ENCODE measurements at places on chromosomes 2 and 18. TPM values are rescaled to one million over a fixed set of nuclear protein-coding genes. Genes with fewer than 3 reads are reported as not detected.

The OSBPL1A gene
- 33.3 TPM for total RNA-seq

The AQP12B gene
- total RNA-seq: not detected

The SLC8A1 gene
- total RNA-seq: 50.4 TPM

DNA sequence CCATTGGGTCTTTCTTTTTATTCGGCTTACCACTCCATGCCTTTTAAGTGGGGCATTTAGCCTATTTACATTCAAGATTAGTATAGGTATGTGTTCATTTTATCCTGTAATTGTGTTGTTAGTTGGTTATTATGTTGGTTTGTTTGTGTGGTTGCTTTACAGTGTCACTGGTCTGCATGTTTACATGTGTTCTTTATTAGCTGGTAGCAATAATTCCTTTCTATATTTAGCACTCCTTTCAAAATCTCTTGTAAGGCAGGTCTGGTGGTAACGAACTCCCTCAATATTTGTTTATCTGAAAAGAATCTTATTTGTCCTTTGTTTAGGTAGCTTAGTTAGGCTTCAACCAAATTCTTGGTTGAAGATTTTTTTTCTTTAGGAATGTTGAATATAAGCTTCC is 68.7 kb upstream of the XDH start:
- no peaks in the 10 kb centered on the region for H3K4me1 ChIP-seq
- no peak overlapping the region for H3K4me3 ChIP-seq
- peaks cover 9% of the 10 kb centered on the region for H3K27me3 ChIP-seq

DNA sequence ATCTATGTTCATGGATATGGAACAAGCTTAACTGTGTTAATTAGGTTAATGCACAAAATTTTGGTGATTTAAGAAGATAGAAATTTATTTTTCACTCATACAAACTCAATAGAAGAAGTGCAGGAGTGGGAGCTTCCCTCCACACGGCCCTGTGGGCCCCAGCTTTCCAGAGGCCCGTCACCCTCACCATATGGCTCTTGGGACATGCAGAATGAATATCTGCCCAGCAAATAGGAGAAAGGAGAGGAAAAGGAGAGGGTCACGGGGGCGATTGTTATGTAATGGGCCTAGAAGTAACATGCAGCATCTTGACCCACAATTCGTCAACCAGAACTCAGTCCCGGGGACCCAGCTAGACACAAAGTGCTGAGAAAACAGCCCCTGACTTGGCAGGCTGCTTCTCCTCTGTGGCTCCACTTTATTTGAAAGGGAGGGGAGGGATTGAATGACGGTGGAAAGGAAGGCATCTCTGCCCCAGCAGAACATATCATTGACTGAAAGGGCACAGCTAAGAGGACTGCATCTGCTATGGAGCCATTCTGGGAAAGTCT is 648.2 kb upstream of the ID2 start:
- H3K4me3 ChIP-seq: no peak overlapping the region
- H3K27me3 ChIP-seq: no peaks in the 10 kb centered on the region
- H3K4me1 ChIP-seq: no peaks in the 10 kb centered on the region
- no peak overlapping the region for H3K27ac ChIP-seq
- no peak for DNase-seq

DNA sequence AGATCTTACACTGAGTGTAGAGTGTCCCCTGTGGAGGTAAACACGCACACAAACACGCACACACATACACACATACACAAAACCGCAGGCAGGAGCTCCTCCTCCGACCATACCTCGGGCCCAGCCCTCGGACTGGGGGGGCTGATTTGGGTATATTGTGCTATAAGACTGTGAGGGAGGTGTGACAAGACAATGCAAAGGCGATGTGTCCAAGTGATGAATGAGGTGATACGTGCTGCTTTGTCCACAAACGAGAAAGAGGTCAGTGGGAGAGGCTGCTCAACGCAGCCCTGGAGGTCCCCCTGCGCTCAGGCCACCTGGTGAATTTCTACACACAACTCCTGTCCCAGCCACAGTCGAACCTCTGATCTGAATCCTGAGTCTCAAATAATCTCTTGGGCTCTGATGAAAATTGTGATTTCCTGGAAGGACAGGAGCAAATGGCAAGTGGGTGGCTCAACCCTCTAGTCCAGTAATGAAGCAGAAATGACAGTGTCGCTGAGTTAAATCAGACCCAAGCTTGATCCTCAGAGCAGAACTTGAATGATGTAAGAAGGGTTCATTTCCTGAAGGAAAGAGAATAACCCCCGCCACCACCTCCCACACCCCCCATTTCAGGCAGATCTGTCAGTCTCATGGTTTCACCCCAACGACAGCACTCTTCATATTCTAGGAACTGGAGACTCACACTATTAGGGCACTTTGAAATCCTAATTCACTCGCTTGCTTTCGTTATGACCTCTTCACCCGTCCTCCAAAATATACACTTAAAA is 48.9 kb upstream of the ASXL2 start:
- H3K27ac ChIP-seq: no peak overlapping the region
- no peak overlapping the region for H3K4me3 ChIP-seq
- peaks cover 27% of the 10 kb centered on the region for H3K36me3 ChIP-seq
- no peaks in the 10 kb centered on the region for H3K4me1 ChIP-seq

DNA sequence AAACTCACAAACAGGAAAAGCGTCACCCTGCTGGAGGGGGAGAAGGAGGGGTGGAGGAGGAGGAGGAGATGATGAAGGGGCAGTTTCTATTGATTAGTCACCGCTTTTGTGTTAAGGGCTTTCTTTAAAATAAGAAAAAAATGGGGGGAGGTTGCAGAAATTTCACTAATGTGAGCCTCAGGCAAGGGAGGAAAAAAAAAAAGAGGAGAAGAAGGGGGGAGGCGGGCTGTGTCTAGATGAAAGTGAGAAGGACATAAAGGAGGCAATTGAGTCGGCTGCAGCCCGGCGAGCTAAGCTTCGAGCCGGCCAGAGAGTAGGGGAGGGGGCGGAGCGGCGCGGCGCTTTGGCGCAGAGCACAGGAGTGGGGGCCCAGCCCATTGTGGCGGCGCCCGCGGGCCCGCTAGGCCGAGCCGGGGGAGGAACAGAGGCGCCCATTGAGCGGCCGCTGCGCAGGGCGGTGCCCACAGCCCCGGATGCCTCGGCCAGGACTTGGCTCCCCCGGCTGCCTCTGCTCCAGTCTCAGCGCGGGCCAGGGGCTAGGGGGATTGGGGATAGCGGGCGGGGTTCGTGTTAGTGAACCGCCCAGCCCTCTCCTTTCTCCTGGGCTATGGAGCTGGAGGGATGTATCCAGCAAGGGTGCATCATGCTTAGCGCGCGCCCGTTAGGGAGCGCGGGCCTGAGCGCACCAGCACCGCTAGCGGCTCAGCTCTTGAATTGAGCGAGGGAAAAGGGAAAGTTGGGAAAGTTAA is 7.9 kb downstream of the PAX3 start:
- H3K27ac ChIP-seq: peak overlapping the region; percentile 78
- H3K27me3 ChIP-seq: peaks cover 81% of the 10 kb centered on the region
- no peaks in the 10 kb centered on the region for H3K36me3 ChIP-seq
- DNase-seq: no peak
- peak overlapping the region; percentile 71 for H3K4me3 ChIP-seq

DNA sequence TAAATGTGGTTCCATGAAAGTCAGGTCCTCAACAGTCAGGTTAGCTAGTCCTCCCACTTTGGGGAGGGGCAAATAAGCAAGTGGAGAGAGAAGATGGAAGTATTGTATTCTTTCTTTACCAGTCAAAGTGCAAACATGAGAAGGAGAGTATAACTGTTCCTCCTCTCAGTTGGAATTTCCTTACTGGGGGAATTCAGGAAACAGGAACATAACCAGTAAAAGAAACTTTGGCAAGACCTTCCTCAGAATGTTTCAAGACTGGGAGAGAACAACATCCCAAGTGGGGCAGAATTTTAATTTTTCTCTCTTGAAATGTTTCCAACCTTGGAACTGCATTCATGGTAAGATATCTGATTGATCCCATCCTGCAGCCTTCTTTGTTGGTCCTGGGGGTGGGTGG is 552.4 kb upstream of the TNP1 start:
- no peak for DNase-seq
- peaks cover 29% of the 10 kb centered on the region for H3K4me1 ChIP-seq
- H3K27me3 ChIP-seq: no peaks in the 10 kb centered on the region
- H3K27ac ChIP-seq: no peak overlapping the region

All from chondrocyte (in vitro differentiated cells).